ENCODE measurements at places on chromosomes 7 and 10.

DNA sequence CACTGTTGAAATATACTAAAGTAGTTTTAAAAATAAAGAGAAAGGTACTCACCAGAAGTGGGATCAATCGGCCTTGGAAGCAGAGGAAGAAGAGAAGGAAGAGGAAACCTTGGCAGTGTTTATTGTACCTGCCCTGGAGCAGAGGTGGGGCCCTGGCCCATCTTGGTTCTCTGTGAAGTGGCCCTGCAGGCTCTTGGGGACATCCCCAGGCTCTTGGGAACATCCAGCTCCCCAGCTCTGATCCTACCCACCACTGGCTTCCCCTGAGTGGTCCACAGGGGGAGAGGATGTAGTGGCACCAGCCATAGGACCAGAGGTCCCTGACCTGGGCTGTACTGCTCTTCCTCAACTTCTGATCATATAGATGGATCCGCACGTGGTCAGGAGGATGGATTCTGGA, 22.3 kb upstream of the RET start:
- DNase-seq = peak; percentile 22

DNA sequence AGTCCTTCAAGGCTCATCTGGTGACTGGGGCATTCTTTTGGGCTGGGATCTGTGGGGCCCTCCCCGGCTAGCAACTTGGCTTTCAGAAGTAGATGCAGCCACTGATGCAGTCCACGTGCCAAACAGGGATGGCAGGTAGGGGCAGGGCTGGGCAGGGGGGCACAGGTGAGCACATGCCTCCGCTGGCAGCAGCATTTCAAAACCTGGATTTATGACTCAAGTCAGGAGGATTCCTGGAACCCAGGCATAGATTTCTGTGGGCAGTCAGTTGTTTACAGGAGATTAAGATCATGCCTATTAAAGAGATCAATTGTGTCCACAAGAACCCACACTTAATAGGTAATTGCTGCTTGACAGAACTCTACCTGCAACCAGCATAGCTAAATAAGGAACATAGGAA, 839 bp upstream of the HABP2 start:
- no peak for DNase-seq

DNA sequence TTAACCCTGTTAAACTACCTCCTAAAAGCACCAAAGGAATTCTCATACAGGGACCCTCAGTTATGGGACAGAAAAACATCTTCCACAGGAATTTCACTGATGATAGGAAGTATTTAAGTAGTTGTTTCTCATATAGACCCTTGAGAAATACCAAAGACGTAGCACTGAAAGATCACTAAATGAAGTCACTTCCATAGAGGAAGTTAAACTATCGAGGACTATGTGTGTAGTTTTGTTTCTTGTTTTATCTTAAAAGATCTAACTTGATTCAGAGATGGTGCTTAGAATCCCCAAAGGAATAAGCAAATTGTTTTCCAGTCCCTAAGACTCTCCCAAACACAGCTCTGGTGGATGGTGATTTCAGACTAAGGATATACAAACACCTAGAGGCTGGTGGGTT, 94.8 kb upstream of the AFAP1L2 start:
- no peak for DNase-seq

DNA sequence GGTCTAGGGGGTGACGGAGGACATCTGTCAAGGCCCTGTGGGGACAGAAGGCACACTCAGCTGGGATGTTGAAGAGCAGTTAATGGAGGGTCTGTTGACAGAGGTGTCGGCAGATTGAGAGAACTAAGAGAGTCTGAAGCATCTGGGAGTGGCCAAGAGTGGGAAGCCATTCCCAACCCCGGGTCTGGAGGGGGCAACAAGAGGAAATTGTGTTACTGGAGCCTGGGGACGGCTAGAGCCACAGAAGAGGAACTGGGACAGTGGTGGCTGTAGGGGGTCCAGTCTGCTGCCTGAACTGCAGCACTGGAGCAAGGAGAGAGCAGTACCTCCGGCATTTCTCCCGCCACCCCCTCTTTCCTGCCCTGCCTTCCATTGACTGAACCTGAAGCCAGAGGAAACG, 136.6 kb downstream of the CHN2 start:
- DNase-seq = no peak

DNA sequence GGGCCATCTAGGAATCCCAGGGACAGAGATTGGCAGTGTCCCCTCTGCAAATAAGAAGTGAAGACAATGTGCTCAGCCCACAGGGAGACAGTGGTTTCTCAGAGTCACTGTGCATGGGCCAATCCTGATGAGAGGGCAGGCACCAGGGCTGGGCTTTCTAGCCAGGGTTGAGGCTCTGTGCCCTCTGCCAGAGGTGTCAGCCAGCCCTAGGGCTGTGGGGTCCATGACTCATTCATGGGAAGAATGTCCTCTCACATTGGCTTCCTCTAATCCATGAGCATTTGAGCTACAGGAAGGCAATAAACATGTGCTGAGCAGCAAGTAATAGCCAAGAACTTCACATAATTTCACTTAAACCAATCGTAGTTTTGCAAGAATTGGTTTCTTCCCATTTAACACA, 482.0 kb upstream of the MGMT start:
- DNase-seq = no peak

DNA sequence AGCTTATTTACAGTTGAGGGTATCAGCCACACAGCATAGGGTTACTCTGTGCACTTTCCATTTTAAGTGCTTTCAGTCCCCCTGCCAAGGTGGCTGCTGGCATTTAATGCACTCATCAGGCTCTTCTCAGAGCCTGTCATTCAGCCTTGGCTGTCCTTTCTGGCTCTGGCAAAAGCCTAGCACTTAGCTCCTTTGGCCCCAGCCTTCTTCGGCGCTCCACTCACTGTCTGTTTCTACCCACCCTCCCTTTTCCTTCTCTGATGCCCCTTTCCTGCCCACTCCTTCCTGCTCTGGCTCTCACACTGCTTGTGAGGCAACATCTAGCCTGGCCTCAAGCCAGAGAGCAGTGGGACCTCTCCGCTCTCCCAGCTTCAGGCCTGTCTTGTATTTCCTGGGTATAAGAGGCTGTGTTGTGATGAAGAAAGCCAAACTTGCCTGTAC, 60.2 kb downstream of the WIPF3 start:
- DNase-seq = no peak

GRCh38 chr7:115116773-115117715, 195.2 kb downstream of the MDFIC start:
- no peak for DNase-seq

- DNase-seq = no peak
Measured at GRCh38 chr7:84533182-84533581, 338.6 kb upstream of the SEMA3A start.

GRCh38 chr7:34756025-34756437, 98.0 kb downstream of the NPSR1 start:
- DNase-seq = no peak

GRCh38 chr7:51040787-51041186, 258.1 kb upstream of the GRB10 start:
- no peak for DNase-seq

DNA sequence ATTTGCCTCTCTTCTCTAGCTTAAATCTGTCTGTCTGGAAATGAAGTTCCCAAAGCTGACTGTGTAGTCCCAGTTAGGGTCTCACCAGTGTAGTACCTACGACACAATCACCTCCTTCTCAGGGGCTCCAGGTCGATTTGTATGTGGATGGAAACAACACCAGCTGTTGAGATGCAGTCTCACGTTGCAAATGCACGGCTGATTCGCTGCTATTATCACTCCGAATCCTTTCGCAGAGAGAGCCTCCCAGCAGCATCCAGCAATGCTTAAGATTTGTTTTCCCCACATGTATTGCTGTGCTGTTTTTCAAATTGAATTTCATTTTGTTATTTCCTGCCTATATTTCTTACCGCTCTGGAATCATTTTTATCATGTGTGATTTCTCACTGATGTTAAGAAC, 16.3 kb downstream of the VSTM4 start:
- no peak for DNase-seq

DNA sequence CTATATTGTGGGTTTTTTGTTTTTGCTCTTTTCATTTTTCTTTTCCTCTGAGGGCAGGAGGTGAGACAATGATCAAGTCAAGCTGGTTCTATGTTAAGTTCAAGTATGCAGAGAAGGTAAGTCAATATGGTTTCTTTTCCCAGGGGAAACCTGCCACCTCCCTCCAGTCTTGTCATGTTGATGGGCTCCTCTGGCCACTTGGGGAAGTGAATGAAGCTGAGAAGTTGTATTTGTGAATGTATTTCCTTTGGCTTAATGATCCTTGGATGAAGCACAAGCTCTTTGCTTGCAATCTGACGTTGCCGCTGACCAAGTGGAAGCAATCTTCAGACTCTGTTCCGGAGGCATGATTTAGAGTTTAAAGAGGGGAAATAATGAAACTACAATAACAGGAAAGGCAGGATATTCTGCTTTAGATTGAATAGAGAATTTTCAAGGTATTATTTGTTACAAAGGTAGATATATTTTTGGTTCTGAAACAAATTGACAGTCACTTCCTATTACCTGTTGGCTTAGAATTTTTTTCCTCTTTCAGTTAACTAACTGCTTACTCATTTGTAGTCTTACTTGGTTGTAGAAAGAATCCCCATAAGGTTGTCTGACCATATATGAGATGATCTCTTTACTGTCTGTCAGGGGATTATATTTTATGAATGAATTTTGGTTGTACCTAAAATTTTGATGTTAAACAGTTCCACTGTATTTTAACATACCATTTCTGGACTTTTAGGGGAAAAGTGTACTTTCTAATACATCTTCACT, 369.6 kb downstream of the AUTS2 start:
- DNase-seq = no peak

DNA sequence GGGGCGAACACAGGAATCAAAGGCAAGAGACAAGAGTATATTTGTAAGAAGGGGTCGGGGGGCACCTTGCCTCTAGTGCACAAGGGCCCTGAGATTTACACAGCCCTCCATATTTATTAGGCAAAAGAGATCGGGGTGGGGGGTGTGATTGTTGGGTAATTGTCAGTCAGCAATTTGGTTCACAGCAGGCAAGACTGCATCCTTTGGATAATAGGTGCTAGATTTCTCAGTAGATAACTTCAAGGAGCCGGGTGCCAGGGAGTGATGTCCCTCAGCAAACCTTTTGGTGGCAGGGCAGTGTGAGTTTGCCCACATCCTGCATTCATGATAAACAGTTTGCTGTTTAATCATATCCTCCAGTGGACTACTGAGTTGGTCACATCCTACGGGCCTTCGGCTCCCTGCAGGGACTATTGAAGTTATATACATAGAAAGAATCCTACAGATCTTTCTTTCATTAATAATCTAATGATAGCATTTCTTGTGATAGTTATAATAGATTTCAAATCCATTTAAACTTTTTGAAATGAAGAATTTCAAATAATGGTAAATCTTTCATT, 178.5 kb downstream of the GNAI1 start:
- no peak for DNase-seq

GRCh38 chr10:88497913-88498312, 85.2 kb downstream of the RNLS start:
- DNase-seq = no peak

- no peak for DNase-seq
Measured at GRCh38 chr10:106815427-106816043, 349.0 kb downstream of the SORCS1 start.

DNA sequence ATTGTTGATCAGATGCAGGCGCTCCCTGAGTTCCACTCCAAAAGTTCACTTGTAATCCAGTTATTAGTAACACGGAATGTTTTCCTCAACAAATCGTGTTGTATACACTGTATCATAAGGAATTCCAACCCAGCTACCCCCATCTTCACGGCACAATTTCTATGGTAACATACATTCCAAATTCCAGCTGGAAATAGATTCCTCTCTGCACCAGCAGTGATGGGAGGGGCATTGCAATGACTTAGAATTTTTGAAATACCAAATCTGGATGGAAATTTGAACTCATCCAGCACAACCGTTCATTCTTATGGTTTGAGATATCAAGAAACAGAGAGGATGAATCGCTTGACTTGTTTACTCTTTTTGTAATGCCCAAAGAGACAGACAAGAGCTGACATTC, 38.9 kb upstream of the RHEB start:
- no peak for DNase-seq

- DNase-seq = no peak
Measured at GRCh38 chr10:70191161-70191971, 21.1 kb upstream of the SAR1A start.

GRCh38 chr7:25522727-25523126, 294.4 kb upstream of the NPVF start:
- DNase-seq = no peak

DNA sequence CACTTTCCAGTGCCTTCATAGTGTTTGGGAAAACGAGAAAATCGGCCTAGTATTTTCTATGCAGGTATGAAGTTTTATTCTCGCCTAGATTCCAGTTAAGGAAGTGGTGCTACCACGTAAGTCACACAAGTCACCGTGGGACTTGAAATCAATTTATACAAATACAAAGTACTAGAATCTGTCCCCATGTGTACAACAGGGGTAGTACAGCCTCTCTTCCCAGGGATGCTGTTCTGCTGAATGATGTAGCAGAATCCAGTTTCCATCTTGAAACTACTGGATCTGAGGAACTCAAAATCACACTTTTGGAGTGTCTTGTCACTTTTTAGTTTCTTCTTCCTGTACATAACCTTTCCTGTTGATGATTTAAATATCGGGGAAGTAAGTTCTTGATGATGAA, 129.4 kb downstream of the SFMBT2 start:
- DNase-seq = no peak

GRCh38 chr10:69988094-69988493, 64.6 kb upstream of the MACROH2A2 start:
- no peak for DNase-seq

DNA sequence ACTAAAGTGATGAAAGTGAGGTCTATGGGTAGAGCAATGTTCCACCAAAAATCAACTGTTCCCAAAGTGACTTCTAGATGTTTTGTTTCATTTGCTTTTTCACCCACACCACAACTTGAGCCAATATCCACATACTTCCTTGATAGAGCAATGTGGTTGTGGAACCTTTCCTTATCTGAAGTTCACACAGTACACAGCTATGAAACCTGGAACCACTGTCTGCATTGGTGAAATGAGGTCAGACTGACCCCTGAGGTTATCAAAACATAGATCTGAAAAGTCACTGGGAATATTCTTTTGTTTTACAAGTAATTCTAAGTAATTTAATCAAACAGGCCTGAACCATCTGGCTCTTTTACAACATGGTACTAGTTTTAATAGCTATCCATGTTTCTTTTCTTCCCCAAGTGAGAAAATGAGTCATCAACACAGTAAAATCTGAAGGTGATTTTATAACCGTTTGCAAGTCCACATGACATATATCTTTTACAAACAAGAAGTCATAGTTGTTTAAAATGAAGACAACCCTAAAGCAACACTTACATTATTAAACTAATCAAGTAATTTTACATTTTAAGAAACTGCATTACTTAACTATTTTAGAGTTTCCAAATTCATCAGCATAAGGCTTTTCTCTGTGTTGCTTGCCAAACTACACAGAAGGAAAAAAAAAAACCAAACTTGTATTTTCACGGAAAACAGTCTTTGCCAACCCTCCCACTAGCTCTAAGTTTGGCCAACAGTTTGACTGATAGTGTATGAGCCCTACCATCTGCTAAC, 80.3 kb downstream of the LRRC17 start:
- no peak for DNase-seq

DNA sequence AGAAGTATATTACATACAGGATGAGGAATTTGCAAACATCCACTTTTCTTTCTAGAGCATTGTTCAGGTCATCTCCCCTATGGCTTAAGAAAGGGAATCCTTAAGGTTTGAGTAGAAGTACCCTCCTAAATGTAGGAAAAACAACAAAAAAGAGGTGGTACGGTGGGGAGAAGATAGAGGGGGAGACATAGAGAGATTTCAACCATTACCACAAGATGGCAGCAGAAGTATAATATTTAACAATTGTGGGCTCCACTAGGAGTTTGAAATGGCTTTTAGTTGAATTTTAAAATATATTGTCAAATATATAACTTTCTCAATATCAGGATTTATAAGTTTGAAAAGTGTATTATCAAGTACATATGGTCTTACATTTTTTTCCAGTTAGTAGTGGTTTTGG, 72.7 kb upstream of the PRKG1 start:
- DNase-seq = no peak

Measured in right forelimb (tissue), 1 donor.